CD8-positive, alpha-beta memory T cell (primary cell): ENCODE measurements at places on chromosomes 16 and 17.

DNA sequence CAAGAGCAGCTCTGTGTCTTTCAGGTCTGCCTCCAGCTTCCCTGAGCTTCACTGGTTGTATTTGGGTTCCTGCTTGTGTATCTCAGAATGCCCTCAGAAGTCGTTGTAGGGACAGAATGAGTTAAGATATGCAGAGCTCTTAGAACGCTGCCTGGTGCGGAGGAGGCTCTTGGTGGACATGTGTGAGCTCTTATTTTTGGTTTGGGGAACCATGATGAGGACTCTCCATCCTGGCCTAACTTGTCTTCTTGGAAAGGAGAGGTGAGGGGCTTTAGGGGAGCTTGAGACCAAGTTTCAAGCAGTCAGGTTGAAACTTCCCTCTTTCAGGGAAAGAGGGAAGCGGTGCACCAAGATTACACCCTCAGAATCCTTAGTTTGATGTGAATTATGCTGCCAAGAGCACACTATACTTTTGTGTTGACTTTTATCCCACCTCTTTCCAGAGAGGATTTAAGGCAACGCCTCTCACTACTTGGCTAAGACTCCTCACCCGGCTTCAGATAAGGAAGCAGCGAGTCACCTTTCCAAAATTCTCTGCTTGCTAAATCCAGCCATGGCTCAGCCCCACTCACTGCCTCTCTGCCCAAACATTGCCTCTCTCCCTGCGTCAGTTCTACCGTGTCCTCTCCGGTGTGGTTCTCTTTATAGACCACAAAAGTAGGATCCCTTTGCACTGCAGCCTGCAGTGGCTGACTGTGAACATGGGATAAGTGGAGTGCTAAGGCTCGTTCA lies 12.7 kb downstream of the CDK5RAP3 start:
- H3K4me1 ChIP-seq, result peaks cover 10% of the 10 kb centered on the region
- H3K27me3 ChIP-seq, result no peaks in the 10 kb centered on the region
- no peak overlapping the region for H3K27ac ChIP-seq
- peaks cover 31% of the 10 kb centered on the region for H3K36me3 ChIP-seq

DNA sequence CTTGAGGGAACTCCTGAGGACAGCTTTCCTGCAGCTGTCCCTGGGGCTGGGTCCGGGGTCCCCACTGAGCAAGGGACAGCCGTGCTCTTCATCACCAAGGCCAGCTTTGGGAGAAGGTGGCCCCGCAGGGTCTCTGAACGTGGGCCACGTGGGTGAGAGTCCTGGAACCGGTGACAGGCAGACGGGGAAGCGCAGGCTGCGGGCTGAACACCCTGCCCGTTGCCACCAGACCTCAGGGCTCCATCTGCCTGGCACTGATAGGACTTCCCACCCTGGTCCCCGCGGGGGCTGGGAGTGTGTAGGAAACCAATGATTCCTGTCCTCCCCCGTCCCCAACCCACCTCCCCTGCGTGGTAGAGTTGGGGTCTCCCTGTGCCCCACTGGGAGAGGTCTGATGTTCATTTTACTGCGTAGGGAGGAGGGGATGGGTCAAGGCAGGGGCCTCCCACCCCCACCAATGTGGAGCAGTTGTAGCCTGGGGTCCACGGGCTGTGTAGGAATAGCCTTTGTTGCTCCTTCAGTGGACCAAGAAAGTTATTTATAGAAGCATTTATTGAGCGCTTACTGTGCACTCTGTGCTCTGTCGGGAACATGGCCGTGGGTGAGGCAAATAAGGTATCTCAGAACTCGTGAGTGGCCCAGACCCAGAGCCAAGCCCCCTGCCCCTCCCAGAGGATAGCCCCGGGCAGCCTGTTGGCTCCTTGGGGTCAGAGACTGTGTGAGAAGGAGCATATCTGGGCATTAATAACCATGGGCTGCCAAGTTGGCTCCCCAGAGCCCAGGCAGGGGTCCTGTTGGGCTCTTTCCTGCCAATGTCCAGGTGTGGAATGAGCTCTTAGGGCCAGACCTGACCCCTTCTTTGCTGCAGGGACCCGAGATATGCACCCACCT lies 1.3 kb downstream of the ADGRG1 start:
- H3K27ac ChIP-seq, result peak overlapping the region; percentile 24
- H3K27me3 ChIP-seq, result peaks cover 4% of the 10 kb centered on the region
- H3K36me3 ChIP-seq, result no peaks in the 10 kb centered on the region
- DNase-seq, result no peak
- H3K4me1 ChIP-seq, result peaks cover 4% of the 10 kb centered on the region

- H3K4me1 ChIP-seq, result peaks cover 1% of the 10 kb centered on the region
- no peak overlapping the region for H3K27ac ChIP-seq
These were observed 6.1 kb downstream of the SGSM2 start for GRCh38 chr17:2343421-2343820.

DNA sequence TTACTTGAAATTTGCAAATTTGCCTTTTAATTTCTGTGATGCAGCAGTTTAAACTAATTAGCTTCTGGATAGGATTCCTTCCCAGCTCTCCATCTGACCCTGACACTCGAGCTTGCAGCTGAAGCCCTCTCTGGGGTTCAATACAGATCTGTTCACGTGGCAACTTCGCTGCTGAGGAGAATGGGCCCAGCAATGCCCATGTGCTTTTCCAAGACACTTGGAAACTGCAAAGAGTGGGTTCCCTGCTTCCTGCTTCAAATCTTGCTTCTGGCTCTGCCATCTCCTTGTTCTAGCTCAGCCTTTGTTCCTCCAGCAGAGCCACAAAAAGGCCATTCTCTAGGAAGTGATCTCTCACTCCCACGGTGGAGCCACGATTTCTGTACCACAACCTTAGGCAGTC lies 50.0 kb upstream of the IRX6 start:
- H3K27ac ChIP-seq, result no peak overlapping the region
- H3K36me3 ChIP-seq, result no peaks in the 10 kb centered on the region
- no peak for DNase-seq
- no peaks in the 10 kb centered on the region for H3K4me1 ChIP-seq

- H3K36me3 ChIP-seq, result peaks cover 7% of the 10 kb centered on the region
- H3K4me3 ChIP-seq, result no peak overlapping the region
- no peaks in the 10 kb centered on the region for H3K4me1 ChIP-seq
- H3K27ac ChIP-seq, result no peak overlapping the region
- no peak for DNase-seq
- no peaks in the 10 kb centered on the region for H3K27me3 ChIP-seq
These were observed 47.2 kb upstream of the CLEC18A start for GRCh38 chr16:69903865-69904415.

DNA sequence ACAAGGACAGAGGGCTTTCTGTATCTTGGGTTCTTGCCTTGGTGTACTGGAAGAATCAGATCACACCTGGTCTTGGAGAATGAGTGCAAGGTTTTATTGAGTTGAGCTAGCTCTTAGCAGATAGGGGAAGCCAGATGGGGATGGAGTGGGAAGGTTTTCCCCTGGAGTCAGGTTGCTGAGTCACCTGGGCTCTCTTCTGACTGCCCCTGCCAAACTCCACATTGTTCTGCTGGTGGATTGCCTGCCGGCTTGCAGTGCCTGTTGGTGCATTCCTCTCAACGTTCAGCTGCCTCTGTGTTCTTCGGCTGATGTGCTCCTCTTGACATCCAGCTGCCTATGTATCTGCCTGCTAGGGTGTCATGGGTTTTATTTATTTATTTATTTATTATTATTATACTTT lies 1431.1 kb downstream of the CDH8 start:
- no peak overlapping the region for H3K27ac ChIP-seq
- no peaks in the 10 kb centered on the region for H3K4me1 ChIP-seq
- DNase-seq, result no peak
- H3K4me3 ChIP-seq, result no peak overlapping the region

- peak; percentile 73 for DNase-seq
- no peaks in the 10 kb centered on the region for H3K27me3 ChIP-seq
- peaks cover 37% of the 10 kb centered on the region for H3K4me1 ChIP-seq
These were observed at the start of gene SLFN12 for GRCh38 chr17:35432176-35433074. SLFN12 (minus strand) TSS chr17:35432500; CDS start chr17:35423028, 9,472 bp downstream.

DNA sequence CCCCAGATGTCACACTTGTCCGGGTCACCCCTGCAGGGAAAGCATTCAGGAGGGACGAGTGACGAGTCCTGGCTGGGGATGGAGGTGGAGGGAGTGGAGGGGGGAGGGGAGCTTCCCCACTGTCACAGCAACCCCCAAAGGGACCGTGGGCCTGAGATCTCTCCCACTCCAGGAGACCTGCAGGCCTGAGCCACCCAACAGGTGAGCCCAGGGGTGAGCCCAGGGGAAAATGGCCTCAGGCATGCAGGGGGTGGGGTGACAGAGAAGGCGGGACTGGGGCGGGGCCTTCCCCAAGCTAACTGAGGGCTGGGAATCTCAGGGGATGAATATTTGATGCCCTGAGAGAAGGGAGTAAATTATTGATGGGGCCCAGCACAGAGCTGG lies 2.4 kb downstream of the USH1G start:
- DNase-seq, result no peak
- no peak overlapping the region for H3K27ac ChIP-seq
- H3K27me3 ChIP-seq, result peaks cover 31% of the 10 kb centered on the region
- no peaks in the 10 kb centered on the region for H3K36me3 ChIP-seq

GRCh38 chr17:78659546-78659945 lies 82.3 kb upstream of the DNAH17 start:
- no peaks in the 10 kb centered on the region for H3K4me1 ChIP-seq
- DNase-seq, result no peak
- no peaks in the 10 kb centered on the region for H3K36me3 ChIP-seq
- H3K27ac ChIP-seq, result no peak overlapping the region

- no peak for DNase-seq
- H3K4me3 ChIP-seq, result no peak overlapping the region
- H3K4me1 ChIP-seq, result peaks cover 4% of the 10 kb centered on the region
- H3K36me3 ChIP-seq, result peaks cover 35% of the 10 kb centered on the region
- H3K27ac ChIP-seq, result no peak overlapping the region
These were observed 142.2 kb downstream of the RAB11FIP4 start for GRCh38 chr17:31533546-31534155.

DNA sequence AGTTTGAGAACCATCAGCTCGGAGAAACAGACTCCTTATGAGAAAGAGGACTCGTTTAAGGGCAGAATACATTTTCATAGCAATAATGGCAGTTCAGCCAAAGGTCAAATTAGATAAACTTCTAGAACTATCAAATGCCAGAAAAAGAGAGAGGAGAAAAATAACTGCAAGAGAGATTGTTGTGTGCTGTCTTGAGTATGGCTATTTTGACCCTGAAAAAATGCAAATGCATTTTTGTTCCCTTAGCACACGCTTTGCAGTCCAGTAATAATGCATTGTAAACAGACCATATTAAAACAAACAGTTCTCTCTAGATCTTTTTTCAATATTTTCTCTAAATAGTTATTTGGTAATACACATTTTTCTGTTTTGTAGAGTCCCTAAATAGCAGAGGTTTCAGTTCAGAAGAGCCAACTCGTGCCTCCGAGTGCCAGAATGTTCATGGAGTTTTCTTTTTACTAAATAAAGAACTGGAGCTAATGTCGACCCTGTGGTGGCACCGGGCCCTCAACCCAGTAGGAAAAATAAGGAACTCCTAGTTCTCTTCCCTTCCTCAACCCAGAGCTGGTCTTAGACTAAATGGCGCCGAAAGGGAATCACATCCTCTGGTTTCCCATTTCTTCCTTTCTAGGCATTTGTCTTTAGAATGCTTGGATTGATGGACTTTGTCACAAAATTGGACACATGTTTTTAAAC lies 298.0 kb downstream of the MAP2K4 start:
- H3K27me3 ChIP-seq, result no peaks in the 10 kb centered on the region
- H3K4me1 ChIP-seq, result no peaks in the 10 kb centered on the region
- H3K27ac ChIP-seq, result no peak overlapping the region
- H3K4me3 ChIP-seq, result no peak overlapping the region

- peaks cover 1% of the 10 kb centered on the region for H3K27me3 ChIP-seq
- no peaks in the 10 kb centered on the region for H3K4me1 ChIP-seq
- H3K4me3 ChIP-seq, result no peak overlapping the region
- no peaks in the 10 kb centered on the region for H3K36me3 ChIP-seq
- H3K27ac ChIP-seq, result no peak overlapping the region
- DNase-seq, result no peak
These were observed 51.8 kb upstream of the MAP3K14 start for GRCh38 chr17:45368651-45369050.

DNA sequence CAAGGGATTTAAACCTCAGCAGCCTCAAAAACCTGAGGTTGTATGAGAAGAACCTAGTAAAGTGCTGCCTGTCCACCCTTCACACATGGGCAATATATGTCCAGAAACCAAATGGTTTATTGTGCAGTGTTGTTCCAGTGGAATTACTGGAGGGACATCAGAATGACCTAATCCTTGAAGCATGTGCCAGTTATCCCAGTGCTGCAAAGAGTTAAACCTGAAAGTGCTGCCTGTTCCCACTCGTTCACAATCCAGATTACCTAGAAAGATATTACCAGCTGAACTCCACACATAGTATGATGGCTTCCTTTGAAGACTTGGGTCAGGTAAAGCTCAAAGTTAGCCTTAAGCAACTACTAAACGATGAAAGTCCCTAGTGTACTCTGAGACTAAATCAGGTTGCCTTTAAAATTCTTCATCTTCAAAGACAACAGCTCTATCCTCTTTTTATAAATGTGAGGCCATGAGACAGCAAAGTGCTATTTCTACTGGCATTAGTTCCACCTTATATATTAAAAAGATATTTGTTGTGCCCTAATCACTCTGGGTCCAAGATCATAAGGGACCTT lies 133.1 kb downstream of the SNX11 start:
- no peaks in the 10 kb centered on the region for H3K36me3 ChIP-seq
- no peak overlapping the region for H3K27ac ChIP-seq
- DNase-seq, result no peak

DNA sequence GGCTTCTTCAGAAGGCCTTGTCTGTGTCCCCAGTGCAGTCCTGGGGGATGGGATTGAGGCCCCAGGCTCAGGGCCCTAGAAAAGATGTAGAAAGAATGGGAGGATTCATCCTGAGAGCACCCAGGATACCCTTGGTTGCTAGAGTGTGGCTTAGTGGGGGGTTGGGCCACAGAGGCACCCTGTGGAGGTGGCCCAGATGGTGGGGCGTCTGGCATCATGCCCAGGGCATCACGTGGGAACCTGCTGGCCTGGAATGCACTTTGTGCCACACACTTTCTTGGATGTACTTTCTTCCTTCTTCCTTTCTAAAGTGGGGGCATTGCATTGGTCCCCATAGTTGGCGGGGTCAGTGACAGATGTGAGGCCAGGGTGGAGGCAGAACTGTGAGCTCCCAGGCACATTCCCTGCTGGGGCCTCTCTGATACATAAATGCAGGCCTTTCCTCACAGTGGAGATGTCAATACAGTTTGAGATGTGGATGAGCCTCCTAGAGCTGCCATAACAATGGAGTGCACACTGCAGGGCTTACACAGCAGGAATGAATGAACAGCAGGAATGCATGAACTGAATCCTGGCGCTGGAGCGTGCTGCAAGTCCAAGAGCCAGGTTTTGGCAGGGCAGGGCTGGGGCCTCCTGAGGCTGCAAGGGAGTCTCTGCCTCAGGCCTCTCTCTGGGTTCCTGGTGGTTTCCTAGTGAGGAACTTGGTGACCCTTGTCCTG lies 43.3 kb downstream of the MGAT5B start:
- no peak overlapping the region for H3K4me3 ChIP-seq
- H3K27ac ChIP-seq, result no peak overlapping the region
- no peaks in the 10 kb centered on the region for H3K36me3 ChIP-seq
- DNase-seq, result no peak

GRCh38 chr17:80151333-80151732 lies 4.4 kb upstream of the EIF4A3 start:
- H3K4me1 ChIP-seq, result peaks cover 17% of the 10 kb centered on the region
- no peaks in the 10 kb centered on the region for H3K27me3 ChIP-seq
- DNase-seq, result no peak
- no peak overlapping the region for H3K4me3 ChIP-seq
- H3K27ac ChIP-seq, result no peak overlapping the region

GRCh38 chr16:56192986-56193945 lies 2.0 kb downstream of the GNAO1 start:
- no peak for DNase-seq
- H3K27me3 ChIP-seq, result peaks cover 14% of the 10 kb centered on the region

- H3K27ac ChIP-seq, result no peak overlapping the region
- no peak overlapping the region for H3K4me3 ChIP-seq
- H3K4me1 ChIP-seq, result no peaks in the 10 kb centered on the region
- no peak for DNase-seq
These were observed 4.6 kb downstream of the RPUSD1 start for GRCh38 chr16:783404-784161.
